ENCODE measurements at places on chromosomes 5 and 9.

DNA sequence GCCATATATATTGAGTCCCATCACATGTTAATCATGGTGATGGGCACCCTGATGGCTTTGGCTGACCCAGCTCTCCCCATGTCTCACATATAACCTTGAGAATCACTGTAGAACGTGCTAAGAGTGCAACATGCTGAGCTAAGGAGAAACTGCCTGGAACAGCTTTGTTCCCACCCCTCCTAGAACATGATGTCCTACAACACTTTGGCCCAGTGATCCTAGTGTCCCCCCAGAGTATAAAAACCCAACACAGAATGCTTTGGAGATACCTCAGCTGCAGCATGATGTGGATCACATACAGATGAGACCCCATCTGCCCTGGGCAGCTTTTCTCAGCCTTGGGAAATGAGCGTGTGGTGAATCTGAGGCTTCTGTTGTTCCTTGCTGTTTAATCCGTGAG, 343.5 kb downstream of the NFIB start:
- DNase-seq = no peak

GRCh38 chr5:143705381-143705780, 106.6 kb upstream of the HMHB1 start:
- no peak for DNase-seq

- no peak for DNase-seq
These were observed 114.3 kb upstream of the TSLP start for GRCh38 chr5:110956913-110957813.

DNA sequence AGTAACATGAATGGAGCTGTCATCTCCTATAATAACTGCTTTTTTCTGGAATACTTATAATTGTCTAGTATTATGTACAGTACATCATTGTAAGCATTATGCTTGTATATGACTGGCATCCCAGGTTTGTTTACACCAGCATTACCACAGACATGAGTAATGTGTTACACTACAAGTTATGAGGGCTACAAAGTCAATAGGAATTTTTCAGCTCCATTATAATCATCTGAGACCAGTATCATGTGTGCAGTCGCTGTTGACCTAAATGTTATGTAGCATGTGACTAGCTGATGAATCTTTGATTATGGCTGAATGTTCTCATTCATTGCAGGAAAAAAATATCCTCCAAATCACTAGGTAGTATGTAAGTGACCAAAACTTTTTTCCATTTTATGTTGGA, 2.2 kb downstream of the ZCCHC9 start:
- DNase-seq = no peak

- DNase-seq = no peak
These were observed 44.4 kb upstream of the GRIA1 start for GRCh38 chr5:153445875-153446579.
